Stimulated activated CD8-positive, alpha-beta memory T cell treated with anti-CD3 and anti-CD28 coated beads, Interleukin-2, amount 100 ng/mL, for 1 hour (primary cell): ENCODE measurements at places on chromosomes 7 and 10.

DNA sequence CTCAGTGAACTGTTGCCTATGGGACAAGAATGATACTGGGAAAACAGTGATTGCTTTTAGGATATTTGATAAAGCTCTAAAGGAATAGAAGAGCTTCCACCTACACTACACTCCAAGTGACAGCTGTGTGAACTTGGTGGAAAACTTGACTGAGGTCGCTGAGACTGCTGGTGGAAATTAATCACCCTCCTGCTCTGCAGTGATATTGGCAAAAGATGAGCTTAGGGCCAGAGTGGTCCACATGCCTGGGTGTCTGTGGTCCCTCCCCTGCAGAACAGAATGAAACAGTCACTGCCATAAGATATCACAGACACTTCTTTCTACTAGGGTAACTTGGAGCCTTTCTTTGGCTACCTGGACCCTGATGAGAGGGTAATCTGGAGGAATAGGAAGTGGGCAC, 382.1 kb upstream of the GALNT17 start:
- DNase-seq, result no peak

DNA sequence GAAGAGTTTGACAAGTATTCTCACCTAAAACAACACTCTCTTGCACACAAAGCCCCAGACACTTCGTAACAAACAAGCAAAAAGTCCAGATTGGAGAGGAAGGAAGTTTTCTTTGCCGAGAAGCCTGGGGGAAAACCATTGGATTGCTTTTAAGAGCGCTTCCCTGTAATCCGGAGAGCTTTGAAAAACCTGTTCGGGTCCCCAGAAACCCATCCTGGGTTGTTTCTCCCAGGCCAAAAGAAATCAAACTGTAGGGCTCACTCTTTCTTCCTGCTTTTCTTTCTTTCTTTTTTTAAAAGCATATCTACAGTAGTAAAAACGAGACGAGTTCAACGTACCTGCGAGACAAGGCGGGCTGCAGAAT, 655 bp downstream of the SP8 start:
- no peak for DNase-seq

DNA sequence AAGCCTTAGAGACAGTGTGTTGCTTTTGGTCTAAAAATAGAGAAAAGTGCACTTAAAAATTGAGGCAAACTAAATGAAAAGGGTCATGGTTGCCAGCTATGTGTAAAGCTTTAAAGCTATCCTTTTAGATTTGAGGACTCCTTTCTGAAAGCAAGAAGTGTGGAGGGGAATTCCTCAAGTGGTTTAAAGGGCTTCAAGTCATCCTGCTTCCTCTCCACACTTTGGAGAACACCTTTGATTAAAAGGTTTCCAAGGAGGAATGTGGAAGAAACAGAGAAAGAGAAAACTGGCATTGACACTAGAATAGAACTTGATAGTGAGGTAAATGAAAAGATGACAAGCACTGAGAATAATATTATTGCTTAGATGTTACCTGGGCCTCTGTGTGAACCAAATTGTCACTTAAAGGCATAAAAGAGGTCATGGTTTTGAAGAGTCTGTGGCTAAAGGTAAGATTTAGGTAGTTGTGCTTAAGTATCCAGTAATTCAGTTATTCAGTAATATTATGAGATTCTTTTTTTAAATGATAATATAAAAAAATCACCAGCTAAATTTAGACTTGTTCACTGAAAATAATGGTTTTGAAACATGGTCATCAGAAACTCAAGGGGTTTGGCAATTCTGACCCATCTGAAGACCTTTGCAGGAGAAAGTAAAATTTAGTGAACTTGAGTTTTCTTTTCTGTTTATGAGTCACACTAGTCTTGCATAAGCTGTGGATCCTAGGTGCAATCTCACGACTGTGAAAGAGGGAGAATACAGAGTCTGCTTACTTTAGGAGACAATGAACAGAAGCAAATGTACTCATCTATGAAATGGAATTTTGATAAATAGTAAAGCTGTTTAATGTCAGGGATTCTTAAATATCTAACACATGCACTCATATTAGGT, 466.0 kb downstream of the KIF20B start:
- DNase-seq, result no peak

- no peak for DNase-seq
These were observed 7.9 kb upstream of the NSUN5 start for GRCh38 chr7:73316521-73316920.

DNA sequence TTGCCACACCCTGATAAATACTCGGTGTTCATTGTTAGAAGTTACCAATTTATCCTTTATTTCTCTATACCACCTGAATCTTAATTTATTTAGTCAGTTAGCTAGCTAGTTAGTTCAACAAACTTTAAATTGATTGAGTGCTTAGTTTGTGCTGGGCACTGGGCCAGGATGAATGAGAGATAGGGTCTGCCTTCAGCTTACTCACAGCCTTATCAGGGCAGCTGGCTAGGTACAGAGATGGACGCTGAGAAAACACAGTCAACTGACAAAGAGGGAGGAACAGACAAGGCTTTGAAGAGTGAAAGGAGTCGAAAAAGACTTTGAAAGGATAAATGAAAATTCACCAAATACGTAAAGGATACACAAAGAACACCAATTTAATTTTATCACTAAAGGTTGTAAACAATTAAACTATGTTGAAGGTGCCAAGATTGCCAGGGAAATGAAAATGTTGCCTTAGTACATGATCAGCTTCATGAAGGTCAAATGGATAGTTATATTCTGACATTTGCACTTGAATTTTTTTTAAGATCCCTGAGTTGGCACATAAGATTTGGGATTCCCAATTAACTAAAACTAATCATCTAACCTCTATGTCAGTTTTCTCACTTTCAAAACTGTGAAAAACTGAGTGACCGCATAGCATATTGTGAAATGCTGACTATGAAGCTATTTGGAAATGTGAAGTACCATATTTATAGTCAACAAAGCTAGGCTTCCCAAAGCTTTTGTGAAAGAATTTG, 2.1 kb downstream of the CAV2 start:
- DNase-seq, result no peak

DNA sequence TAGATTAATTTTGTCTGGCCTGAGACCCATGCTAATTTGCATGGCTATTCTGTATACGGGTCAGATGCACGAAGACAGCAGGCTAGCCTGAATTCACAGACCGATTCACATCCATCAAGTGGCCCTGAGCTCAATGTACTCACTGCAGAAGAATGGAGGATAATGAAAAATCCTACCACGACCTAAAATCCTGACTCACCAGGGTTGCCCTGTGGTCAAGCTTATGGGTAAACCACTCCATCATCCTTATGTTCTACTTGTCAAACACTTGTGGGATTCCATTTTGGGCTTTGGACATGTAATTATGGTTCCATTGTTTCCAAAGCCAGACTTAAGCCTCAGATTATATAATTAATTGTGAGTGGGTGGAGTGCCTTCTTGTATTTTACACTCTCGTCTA, 110.4 kb upstream of the ZNF438 start:
- no peak for DNase-seq

- peak; percentile 59 for DNase-seq
These were observed at the start of gene ELOVL3 for GRCh38 chr10:102225646-102226541. Gene ELOVL3 (plus strand): TSS chr10:102226299. CDS start chr10:102226549, 250 bp downstream.

GRCh38 chr7:104045183-104045582, 55.7 kb upstream of the RELN start:
- DNase-seq, result no peak

DNA sequence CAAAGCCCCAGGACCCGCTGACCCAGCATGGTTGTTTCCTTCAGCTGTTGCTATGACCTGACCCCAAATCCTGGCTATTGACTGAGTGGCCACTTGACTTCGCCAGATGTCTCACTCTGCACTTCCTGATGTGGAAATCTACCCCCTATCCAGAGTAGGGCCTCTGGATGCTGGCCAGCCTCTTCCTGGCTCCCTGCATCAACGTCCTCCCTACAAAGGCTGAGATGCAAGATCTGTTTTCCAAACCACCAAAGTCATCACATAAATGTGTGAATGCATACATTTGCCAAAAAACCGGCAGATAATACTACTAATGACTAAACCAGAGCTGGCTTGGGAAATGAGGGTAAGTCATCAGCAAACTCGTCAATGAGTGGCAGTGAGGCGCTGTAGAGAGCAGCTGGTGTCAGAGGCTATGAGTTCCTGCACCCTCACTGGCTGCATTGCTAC, 70.4 kb downstream of the PYROXD2 start:
- no peak for DNase-seq

GRCh38 chr10:3538656-3539531, 246.1 kb downstream of the KLF6 start:
- DNase-seq, result no peak

DNA sequence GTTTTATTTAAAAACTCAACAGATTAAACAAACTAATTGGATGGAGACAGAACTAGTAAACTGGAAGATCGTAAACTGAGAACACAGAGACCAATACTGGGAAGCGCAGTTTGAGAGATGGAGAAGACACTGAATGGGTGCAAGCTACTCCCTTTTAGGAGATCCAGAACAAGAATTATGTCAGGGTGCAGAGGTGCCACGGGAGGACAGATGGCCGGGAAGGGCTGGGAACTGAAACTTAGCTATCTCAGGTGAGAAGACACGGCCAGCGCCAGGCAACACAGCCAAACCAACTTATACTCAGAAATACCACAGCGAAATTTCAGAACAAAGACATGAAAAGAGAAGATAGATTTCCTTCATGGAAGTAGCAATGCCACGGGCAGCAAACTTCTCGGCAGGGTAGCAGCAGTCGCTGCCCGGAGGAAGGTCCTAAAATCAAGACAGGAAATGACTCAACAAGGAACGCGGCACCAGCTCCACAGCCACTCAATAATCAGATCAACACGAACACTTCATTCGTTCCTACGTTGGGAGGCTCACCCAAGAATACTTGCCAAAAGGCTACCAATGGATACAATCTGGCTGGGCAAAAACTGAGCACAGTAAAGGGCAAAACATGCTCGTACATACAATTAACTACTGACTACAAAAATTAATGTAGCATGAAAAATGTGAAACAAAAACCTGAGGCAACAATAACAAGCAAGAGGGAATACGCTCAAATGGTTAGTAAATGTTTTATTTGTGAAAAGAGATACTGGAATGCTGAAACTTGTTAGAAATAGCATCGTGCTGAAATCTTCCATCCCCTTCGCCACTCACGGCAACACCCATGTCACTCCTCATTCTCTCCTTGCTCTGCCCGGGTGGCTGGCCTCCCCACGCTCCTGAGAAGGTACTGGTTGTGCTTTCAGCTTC, 2.2 kb upstream of the LRRC27 start:
- DNase-seq, result peak; percentile 18

GRCh38 chr10:11403116-11403515, 208.3 kb downstream of the USP6NL start:
- DNase-seq, result peak; percentile 18
